Activated naive CD4-positive, alpha-beta T cell (primary cell): ENCODE measurements at places on chromosomes 1 and 21.

GRCh38 chr21:37659874-37660273, 256.4 kb downstream of the KCNJ6 start:
- DNase-seq = no peak

- no peak for DNase-seq
Measured at GRCh38 chr21:29305561-29305960, 6.8 kb downstream of the BACH1 start.

DNA sequence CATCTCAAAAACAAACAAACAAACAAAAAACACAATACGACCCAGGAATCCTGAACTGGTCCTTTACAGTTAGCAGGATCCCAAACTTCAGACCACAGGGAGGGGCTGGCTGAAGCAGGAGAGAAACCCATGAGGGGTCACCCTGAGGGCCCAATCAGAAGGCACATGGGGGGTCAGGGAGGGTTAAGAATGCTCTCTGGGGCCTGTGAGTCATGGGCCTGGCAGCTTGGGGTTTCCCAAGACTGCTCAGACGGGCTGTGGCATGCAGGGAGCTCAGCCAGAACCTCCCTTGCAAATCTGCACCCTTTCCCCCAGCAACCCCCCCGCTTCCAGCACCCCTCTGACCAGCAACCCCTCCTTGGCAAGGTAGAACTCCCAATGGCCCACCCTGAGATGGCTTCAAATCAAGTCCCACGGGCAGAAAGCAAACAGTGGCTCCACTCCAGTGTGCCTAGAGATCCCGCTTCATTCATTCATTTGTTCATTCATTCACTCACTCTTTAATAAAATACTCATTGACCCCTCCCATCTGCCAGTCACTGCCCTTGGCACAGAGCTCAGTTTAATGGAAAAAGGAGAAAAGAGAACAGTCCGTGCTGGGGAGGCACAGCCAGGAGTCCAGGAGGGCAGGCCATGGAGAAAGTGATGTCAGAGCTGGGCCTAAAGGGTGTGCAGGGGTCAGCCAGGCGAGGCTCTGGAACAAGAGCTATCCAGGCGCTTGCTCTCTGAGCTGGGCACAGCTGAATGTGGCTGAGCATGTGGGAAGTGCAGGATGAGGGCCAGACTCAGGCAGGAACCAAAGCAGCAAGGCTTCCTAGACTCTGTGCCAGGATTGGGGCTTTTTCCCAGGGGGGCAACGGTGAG, 8.2 kb downstream of the UQCRHL start:
- DNase-seq = no peak

DNA sequence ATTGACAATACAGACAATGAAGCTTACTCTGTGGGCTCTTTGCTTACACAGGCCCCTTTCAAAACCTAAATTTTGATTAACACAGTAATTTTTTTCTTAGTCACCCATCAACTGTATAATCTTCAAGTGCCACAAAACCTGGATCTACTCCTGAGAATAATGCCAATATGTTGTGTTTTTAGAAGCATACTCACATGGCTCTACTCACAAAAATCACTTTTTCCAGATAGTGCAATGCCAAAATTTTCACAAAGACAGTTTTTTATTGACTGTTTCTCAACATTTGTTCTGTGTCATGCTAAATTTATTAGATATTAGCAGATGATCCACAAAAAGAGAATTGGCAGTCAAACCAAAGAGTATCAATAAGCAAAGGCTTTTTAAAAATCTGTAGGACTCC, 493.7 kb upstream of the C1orf87 start:
- DNase-seq = no peak

DNA sequence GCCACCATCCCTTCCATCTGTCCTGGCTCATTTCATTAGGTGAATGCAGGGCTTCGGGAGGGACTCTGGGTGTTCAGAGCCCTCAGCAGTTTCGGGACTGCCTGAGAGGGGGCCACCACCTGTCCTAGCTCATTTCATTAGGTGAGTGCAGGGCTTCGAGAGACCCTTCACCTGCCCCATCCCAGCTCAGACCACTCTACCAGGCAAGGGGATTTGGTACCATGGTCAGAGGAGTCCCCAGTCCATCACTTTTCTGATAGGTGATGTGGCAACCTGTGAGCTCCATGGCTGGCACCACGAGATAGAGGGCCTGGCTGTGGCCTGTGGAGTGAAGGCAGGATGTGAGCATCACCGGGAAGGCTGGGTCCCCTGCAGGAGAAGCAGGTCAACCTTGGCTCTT, 32.9 kb upstream of the KDM4A start:
- no peak for DNase-seq

GRCh38 chr1:182299728-182300616, 91.6 kb downstream of the GLUL start:
- no peak for DNase-seq

DNA sequence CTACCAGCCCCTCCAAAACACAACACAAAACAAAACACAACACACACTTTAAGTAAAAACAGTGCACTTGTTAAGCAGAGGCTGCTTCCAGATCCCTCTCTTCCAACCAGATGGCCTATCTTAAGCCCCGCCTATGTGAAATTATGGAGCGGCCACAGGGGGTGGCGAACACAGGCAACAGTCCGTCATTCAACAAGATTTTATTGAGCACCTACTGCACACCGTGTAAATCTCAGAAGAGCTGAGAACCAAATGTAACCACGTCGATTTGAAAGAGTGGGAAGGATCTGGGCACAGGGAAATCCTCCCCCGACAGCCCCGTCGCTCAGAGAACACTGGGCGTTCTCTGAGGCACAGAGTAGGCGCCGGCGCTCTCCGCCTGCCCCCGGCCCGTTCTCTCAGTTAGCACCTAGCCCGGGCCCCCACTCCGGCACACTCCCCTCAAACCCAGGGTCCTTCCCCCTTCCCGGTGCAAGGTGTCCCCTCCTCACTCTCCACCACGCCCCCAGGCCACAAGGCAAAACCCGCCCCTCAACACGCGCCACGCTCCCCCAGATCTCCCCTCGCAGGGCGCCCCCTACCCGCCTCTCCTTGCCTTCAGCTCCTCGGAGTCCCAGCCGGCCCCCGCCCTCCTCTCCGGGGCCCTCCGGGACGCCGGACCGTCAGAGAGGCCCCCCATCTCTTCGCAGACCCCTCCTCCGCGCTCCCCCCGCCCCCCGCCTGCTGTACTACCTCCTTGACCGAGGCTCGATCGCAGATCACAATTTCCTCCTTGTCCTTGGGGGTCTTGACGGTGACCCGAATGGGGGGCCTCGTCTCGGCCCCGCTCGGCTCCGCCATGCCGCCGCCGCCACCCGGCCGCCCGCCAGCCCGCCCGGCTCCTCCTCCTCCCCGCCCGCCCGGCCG, 483 bp downstream of the UBQLN4 start:
- peak; percentile 70 for DNase-seq

- DNase-seq = no peak
Measured at GRCh38 chr1:187046293-187046692, 217.5 kb downstream of the PLA2G4A start.

DNA sequence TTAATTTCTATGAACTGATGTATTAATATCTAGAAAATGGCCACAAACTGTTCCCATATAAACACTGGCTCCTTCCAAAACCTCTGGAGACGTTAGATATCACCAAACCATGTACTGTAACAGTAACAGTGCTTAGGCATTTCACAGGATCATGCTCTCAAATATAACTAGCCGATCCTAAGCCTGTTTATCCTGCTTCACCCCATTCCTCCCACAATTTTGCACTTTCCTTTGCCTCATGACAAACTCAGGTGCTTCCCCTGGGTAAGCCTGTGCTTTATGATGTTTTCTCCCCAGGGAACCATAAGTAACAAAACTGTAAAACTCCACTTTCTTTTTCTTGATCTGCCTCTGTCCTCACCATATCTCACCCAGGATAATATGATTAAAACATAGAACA, 452.3 kb downstream of the PLA2G4A start:
- no peak for DNase-seq

DNA sequence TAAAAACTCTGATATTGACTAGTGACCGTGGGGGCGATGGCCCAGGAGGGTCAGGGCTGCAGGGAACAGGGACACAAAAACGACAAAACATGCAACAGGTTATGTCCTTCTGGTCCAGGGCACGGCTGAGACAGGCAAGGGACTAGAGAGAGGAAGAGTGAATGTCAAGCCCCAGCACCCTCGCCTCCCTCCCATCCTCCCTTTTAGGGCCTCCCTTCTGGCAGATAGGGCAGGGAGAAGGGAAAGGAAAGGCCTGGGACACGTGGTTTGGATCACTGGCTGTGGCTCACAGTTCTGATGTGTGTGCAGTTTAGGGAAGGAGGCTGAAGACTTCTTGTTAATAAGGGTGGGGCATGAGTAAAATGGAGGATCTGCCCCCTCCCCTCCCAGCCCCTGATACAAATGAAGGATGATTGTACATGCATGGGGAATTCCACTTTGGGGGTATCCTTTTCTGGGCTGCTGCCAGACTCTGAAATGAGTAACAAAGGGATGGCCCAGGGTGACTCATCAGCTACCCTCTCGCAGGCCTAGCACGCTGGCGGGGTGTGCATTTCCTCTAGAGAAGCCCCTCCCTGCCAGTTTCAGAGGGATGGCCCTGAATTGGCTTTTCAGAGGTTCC, 14.2 kb downstream of the CAPN2 start:
- peak; percentile 47 for DNase-seq

DNA sequence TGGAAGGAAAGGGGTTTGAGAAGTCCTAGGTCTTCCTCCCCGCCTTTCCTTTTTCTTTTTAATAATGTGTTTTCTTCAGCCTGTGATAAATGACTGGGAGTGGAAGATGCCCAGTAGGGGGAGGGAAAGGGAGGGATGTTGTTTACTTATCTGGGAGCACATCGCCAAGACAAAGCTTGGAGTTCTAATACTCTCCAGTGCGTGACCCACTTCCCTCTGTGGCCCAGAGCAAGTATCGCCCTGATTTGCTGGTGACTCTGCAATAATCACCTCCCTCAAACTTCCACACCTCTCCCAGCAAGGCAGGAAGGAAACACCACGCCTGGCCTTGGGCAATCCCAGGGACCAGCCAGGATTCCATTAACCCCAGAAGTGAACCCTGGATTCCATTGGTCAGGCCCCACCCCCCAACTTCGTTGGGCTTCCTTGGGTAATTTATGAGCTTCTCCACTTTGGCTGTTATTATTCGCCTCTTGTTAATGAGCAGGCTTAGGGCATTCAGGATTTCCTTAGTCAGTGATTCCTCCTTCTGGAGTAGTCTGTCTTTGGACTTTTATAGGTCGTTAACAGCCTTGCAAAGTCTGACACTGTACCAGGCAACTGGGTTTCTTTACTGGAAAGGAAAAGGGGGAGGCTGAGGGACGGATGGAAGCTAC, 24.3 kb upstream of the GRHL3 start:
- no peak for DNase-seq

DNA sequence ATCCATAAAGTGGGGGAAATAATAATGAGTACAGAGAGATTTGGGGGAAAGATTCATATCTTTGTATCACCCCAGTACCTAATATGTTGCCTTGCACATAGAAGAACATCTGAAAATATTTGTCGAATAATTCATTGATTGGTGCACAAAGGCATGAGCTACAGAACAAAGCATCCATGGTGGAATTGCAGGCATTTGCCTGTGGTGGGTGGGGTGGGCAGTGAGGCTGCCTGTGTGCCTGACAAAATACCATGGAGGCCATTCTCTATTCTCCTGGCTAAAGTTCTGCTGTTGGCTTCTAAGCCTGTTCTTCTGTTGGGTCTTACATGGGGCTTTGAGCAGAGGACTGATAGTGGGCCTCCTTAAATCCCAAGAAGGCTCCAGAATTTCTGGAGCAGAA, 10.0 kb upstream of the KCNA10 start:
- no peak for DNase-seq

DNA sequence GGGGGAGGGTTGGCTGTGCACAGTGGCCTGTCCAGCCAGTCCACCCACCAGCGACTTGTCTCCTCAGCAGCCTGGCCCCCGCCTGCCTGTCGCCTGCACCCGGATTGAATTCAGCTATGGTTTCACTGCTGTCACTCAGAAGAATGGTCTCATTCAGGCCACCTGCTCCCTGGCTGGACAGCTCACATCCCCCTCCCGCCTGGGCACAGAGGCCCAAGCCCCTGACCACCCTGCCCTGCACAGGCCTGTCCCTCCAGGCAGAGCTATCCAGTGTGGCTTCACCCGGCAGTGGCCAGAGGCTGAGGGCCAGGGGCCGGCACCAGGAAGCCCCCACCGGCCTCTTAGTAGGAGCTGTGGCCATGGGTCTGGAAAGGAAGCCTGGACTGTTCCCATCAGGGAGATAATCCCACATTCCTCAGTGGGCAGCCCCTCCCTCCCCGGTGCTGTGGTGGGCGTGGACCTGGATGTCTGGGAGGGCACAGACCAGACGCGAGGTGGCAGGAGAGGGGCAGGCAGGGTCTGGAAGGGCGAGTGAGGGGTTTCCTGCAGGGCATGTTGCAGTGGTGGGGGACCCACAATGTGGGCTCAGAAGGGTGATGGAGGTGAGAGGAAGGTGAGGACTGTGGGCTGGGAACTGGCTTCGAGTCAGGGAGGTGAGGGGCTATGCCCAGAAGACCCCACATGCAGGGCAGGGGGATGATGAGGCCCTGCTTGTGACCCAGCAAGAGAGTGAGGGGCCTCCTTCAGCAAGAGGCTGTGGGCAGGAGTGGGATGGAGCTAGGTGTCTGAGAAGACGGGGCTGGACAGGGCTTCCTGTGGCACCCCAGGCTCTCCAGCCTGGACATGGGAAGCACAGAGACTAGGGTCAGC, 30.4 kb downstream of the WNT9A start:
- DNase-seq = no peak

DNA sequence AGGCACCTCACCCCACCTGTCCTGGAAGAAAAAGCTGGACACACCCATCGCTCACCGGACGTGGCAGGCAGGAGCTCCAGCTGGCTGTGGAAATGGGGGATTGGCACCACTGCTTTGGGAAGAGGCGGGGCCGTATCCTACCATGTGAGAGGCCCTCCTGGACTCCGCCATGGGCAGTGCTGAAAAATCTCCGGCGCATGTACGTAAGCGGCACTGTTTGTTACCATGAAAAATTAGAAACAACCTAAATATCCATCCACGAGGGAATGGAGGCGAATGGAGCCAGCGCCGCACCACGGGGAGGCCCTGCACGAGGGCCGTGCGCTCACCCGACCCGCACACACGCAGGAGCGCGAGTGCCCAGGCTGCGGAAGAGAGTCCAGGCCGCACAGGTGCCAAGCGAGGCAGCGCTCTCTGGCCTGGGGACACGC, 3.1 kb downstream of the KRTAP10-8 start:
- no peak for DNase-seq

DNA sequence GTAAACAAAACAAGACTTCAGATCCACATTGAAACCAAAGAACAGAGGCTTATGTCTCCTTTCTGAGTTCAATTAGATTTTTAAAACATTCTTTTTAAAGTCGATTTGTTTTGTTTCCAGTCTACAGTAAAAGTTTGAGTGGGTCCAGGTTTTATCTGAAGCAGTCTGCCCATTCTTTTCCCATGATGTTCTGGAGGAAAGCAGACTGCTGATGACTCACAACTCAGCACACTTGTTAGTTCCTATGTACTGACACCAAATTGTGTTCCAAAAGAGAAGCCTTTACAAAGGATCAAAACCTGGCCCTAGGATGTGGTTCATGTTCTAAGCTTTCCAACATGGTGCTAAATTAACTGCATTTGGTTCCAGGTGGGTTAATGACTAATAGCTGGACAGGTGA, 11.4 kb upstream of the CCN1 start:
- no peak for DNase-seq

GRCh38 chr21:33801424-33802405, 113.9 kb downstream of the ATP5PO start:
- DNase-seq = no peak

- no peak for DNase-seq
Measured at GRCh38 chr1:8373581-8374241, 55.8 kb downstream of the SLC45A1 start.
